ENCODE measurements at places on chromosomes 3 and 15.
A peak's percentile ranks its signal among the peaks of the same experiment; 100 is the strongest.

DNA sequence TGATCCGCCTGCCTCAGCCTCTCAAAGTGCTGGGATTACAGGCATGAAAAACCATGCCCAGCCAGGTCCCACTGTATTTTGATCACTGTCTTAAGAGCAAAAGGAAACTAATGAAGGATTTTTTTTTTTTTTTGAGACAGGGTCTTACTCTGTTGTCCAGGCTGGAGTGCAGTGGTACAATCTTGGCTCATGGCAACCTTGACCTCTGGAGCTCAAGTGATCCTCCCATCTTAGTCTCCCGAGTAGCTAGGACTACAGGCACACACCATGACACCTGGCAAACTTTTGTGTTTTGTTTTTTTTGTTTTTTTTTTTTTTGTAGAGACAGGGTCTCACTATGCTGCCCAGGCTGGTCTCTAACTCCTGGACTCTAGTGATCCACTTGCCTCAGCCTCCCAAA lies 6.4 kb downstream of the EMC3 start:
- H3K27me3 ChIP-seq: no peaks in the 10 kb centered on the region
- peaks cover 24% of the 10 kb centered on the region for H3K4me1 ChIP-seq
- no peak overlapping the region for H3K4me3 ChIP-seq
- no peak overlapping the region for H3K27ac ChIP-seq
- DNase-seq: no peak

DNA sequence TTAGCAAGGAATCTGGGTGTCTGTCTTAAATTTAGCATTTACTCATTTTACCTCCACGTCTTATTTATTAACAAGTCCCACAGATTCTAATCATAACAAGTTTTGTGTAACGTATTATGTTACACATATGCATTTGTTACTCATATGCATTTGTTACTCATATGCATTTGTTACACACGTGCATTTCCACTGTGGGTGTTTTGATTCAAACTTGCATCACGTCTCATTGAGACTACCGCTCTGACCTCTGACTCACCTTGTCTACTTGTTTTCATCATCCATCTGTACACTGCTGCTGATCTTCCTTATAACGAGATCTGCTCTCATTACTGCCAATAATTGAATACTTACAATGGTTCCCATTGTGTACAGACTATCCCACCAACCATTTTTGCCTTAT lies 1141.4 kb downstream of the TBL1XR1 start:
- H3K27me3 ChIP-seq: no peaks in the 10 kb centered on the region
- H3K4me1 ChIP-seq: no peaks in the 10 kb centered on the region
- H3K4me3 ChIP-seq: no peak overlapping the region
- no peak overlapping the region for H3K27ac ChIP-seq
- DNase-seq: no peak

DNA sequence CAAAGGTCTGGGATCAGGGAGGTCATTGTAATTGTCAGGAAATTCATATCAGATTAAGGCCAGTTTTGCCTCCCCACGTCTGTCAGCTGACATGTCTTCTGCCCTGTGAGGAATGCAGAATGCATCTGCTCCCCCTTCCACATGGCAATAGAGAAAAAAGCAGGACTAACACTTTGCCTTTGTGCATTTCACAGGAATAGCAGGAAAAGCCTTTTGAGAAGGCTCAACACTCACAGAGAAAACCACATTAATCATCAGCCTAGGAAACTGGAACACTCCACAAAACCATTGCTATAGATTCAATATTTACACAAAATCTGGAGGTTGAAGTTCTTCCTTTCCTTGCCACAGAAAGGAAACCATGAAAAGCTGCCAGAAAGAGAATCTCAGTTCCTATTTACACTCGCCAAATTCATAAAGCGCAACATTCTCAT lies 165.2 kb upstream of the HES1 start:
- DNase-seq: no peak
- no peak overlapping the region for H3K27ac ChIP-seq
- peaks cover 71% of the 10 kb centered on the region for H3K27me3 ChIP-seq
- H3K4me1 ChIP-seq: peaks cover 18% of the 10 kb centered on the region
- no peaks in the 10 kb centered on the region for H3K36me3 ChIP-seq
- no peak overlapping the region for H3K4me3 ChIP-seq

DNA sequence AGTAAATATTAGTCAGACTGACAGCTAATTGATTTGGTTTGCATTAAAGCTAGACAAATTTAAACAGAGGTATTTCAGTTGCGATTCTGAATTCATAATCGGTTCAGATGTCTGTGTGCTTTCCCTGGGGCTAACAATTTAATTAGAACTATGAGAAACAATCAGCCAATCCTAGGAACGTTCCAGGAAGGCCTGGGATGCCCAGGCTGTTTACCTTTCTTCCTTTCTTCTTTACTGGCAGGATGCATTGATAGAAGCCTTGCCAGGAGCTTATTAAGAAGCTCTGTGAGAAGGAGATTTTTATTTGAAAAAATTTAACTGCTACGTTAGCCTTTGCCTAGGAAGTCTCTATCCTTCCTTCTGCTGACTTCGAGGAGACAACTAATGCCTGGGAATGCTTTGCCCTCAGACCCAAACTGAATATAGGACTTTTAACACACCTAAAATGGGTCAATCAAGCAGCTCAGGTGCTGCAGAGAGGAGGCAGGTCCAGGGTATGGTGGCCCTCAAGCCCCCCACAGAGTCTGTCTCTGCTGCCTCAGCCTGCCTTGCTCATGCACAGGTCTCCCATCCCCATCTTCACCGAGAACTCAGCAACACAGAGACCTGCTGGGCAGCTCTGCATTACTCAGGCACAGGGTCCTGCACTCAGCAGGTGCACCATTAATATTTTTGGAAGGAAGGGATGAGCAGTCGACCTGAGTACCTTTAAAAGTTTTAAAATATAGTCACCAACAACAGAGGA lies 48.5 kb downstream of the PCSK6 start:
- H3K4me1 ChIP-seq: peaks cover 6% of the 10 kb centered on the region
- H3K27me3 ChIP-seq: peaks cover 15% of the 10 kb centered on the region
- H3K36me3 ChIP-seq: no peaks in the 10 kb centered on the region
- DNase-seq: no peak
- no peak overlapping the region for H3K4me3 ChIP-seq

DNA sequence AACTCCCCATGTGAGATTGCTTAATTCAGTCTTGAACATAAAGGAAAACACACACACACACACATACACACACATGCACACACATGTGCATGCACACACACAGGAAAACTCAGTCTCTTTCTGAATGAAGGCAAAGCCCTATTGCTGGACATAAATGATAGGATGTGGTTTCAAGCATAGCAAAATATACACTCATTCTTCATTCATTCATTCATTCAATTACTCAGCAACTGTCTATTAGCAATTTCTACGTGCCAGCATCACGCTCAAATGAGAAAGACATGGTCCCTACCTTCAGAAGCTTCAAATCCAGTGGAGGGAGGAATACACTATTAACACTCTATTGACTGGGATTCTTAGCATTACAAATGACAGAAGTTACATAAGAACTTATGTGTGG lies 41.8 kb upstream of the UBE2E2 start:
- H3K27me3 ChIP-seq: peaks cover 2% of the 10 kb centered on the region
- H3K36me3 ChIP-seq: no peaks in the 10 kb centered on the region
- no peak for DNase-seq
- H3K27ac ChIP-seq: no peak overlapping the region

GRCh38 chr3:125245521-125245920 lies 33.0 kb upstream of the SLC12A8 start:
- H3K27me3 ChIP-seq: no peaks in the 10 kb centered on the region
- H3K4me1 ChIP-seq: peaks cover 2% of the 10 kb centered on the region
- H3K4me3 ChIP-seq: no peak overlapping the region
- peaks cover 19% of the 10 kb centered on the region for H3K36me3 ChIP-seq
- no peak for DNase-seq

DNA sequence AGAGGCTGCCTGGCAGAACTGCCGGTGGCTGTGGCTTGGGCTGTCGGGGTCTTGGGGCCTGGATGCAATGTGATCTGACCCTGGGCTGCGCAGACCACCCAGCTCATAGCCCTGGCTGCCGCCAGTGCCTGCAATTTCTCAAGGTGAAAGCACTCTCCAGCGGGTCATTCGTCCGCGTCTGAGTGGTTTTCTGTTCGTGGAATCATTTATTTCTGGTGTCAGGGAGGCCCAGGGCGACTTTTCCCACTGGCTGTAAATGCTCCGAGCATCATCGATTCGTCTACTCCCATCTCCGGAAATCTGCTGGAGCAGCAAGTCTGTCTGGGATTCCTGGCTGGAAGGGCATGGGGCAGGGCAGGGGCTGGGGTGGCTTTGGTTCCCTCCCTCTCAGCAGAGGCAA lies 40.6 kb upstream of the ADPGK start:
- no peak overlapping the region for H3K27ac ChIP-seq
- no peak for DNase-seq
- H3K4me3 ChIP-seq: no peak overlapping the region
- no peaks in the 10 kb centered on the region for H3K4me1 ChIP-seq

DNA sequence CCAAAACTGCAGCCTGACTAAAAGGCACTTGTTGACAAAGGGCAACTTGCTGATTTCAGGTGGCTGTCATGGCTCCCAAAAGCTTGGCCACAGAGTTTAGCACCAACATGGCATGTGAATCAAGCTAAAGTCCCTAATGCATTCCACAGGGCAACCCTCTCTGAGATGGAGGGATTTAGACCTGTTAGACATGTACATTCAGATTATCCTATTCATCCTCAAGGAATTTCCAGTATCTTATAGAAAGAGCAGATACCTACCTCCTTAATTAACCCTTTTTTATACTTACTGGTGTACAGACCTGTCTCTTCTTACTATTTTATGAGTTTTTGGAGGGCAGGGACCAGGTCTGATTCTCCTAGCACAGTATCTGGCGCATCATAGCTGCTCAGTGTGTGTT lies 31.3 kb downstream of the ACP3 start:
- H3K27me3 ChIP-seq: peaks cover 14% of the 10 kb centered on the region
- no peak for DNase-seq

DNA sequence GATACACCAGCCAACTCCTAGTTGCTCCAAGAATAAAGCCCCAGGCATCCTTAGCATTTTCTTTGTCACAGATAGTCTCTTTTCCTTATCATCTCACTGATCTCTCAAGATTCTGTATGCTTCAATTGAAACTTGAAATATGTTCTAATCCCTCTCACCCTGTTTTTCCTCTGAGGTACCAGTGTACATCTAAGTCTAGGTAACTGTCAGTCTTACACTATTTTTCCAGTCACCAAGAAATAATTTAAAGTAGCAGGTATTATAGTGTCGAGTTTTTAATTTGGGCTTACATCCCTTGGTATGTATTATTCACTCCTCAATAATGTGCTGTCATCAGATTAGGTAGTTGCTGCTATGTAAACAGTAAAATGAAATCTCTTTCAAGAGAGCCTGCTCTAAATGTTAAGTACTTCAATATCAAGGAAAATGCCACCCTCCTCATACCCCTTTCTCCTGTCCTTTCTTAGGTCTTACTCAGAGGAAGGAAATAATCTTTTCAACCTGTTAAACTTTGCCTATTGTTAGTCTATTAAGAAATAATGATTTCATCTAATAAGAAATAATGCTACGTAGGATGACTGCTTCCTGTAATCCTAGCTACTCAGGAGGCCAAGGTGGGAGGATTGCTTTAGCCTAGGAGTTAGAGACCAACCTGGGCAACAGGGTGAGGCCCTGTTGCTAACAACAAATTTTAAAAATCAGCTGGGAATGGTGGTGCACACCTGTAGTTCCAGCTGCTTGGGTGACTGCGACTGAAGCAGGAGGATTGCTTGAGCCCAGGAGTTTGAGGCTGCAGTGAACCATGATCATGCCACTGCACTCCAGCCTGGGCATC lies 39.8 kb downstream of the TSC22D2 start:
- no peak for DNase-seq
- H3K4me3 ChIP-seq: no peak overlapping the region
- H3K4me1 ChIP-seq: peaks cover 21% of the 10 kb centered on the region
- peaks cover 15% of the 10 kb centered on the region for H3K36me3 ChIP-seq
- H3K27me3 ChIP-seq: no peaks in the 10 kb centered on the region
- H3K27ac ChIP-seq: no peak overlapping the region

DNA sequence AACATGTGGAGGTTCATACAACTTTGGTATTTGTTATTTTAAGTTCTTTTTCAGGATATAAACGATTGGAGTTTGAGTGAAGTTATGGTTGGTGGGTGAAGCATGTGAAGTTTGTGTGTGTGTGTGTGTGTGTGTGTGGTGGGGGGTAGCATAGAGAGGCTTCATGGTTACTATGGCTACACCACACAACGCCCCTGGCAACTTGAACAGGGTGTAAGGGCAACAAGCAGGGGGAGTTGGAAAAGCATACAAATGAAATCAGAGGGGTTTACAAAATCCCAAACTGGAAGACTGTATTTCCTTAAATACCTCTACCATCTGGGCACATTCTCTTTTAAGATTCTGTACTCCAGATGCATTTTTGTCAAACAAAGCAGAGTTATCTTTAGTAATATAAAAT lies 207.5 kb downstream of the SV2B start:
- no peak overlapping the region for H3K4me3 ChIP-seq
- H3K4me1 ChIP-seq: peaks cover 34% of the 10 kb centered on the region

GRCh38 chr15:66411190-66411589 lies 24.5 kb downstream of the MAP2K1 start:
- peak overlapping the region; percentile 66 for H3K4me3 ChIP-seq
- H3K27ac ChIP-seq: peak overlapping the region; percentile 69
- DNase-seq: no peak
- H3K36me3 ChIP-seq: peaks cover 63% of the 10 kb centered on the region
- no peaks in the 10 kb centered on the region for H3K27me3 ChIP-seq

DNA sequence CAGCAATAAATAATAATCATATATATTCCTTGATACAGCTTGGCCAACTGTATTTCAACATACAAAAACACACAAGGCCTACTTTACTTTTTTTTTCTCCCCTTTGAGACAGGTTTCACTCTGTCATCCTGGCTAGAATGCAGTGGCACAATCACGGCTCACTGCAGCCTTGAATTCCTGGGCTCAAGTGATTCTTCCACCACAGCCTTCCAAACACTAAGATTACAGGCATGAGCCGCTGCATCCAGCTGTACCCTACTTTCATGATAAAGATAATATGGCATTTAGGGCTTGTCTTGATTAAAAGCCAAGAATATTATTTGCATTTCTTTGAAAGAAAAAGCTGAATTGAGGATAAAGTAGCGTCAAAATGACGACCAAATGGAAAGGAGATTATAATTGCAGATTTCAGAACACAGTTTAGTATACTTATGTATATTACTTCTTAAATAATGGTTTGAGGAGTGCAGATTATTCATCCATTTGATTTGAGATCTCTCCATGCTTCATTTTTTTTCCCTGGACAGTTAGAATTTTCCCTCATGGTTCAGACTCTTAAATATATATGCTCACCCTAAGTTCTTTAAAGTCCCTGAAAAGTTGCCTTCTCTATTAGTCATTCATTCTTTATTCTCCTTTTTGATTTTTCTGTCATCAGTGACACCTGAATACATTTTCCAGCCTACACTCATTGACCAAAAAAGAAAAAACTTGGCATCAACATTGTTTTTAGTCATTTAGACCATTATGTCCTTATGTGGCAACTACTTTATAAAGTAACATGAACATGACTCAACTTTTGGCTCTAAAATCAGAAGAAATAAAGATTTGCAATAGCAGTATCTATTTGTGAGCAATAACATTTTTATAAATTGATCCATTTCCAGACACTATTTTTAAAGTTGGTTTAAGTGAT lies 48.5 kb upstream of the MLF1 start:
- H3K4me3 ChIP-seq: no peak overlapping the region
- DNase-seq: no peak
- no peaks in the 10 kb centered on the region for H3K4me1 ChIP-seq
- no peaks in the 10 kb centered on the region for H3K27me3 ChIP-seq

Measured in activated T-helper 2 cell treated with anti-CD3 and anti-CD28 coated beads, Interferon-gamma antibody, Interleukin-2, Interleukin-4, amounts not matched to agents 10 μg/mL and 5 μg/mL and 100 μg/mL, durations not matched to agents 14 hours and 24 hours and 36 hours (primary cell).